ENCODE measurements at places on chromosomes 12 and 14.

DNA sequence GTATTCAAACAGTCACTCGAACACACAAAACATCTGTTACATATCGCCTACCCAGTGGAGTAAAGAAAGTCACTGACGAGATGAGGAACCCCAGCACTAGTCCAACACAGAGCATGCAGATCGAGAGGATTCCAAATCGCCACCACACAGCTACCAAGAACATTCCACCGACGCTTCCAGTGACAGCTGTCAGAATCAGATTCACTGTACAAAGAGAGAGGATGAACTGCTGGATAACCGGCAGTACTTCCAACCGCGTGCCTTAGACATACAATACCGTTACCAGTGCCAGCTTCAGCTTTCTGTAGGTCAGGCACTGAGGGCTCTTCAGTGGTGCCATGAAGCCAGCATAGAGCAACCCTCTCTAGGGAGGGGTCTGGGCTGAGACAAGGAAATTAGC lies 34.5 kb downstream of the TM7SF3 start:
- no peak for DNase-seq

GRCh38 chr14:94307410-94307992 lies 14.4 kb upstream of the SERPINA10 start:
- no peak for DNase-seq

GRCh38 chr12:54282949-54283593 lies 2.5 kb downstream of the HNRNPA1 start:
- DNase-seq: no peak

- no peak for DNase-seq
Measured at GRCh38 chr12:49783917-49784676, 42.7 kb downstream of the TMBIM6 start.

DNA sequence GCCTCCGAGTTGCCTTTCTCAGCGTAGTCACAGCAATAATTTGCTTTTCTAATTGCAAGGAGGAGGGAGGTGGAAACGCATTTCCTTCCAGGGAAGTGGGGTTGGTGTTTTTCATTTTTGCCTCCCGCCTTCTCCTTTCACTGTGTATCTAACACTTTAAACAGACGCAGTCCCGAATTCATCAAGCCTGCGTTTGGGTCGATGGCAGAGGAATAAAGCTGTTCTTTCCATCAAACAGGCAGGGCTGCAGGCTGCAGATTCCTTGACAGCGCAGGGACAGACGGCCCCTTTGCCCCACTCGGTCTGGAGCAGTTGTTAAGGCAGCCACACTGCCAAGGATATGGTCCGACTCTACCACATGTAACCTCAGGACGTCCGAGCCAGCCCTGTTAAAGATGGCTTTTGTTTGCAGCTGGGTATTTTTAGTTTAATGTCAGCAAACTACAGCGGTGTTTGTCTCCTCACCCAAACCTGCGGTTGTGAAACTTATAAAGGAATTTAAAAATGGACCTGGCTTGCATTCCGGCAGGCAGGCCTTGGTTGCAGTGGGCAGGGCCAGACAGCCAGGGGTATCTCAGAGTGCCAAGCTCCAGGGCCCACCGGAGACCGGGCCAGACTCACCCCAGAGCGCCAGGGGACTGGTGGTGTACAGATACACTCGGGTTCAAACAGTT lies 2.1 kb downstream of the CHST11 start:
- peak; percentile 70 for DNase-seq

- no peak for DNase-seq
Measured at GRCh38 chr14:72904218-72904617, 10.3 kb upstream of the DPF3 start.
